ENCODE measurements at places on chromosomes 11 and 22.

- DNase-seq: no peak
These were observed 141.2 kb downstream of the CSNK2A3 start for GRCh38 chr11:11211888-11212287.

DNA sequence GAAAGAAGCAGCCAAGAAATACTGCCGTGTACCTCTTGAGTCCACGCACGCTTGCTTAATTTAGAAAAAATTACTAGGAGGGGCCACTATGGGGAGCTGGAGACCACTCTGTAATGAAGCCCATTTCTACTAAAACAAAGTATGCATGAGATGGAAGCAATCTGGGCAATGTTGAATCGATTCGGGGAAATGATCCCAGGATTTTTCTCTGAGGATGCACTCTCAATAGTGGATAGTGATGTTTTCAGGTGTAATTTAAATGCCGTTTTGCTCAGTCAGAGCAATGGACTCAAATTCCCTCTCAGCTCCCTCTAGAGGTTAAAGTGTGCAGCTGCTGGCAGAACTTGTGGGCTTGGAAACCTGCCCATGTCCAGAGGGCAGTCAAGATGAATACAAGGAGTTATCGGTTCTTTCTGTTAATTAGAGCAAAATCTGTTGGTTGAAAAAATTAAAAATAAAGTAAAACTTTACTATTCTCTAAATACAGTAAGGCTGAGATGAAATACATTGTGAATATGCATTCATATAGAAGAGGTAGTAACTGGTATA is 64.1 kb downstream of the ME3 start:
- DNase-seq: peak; percentile 64

DNA sequence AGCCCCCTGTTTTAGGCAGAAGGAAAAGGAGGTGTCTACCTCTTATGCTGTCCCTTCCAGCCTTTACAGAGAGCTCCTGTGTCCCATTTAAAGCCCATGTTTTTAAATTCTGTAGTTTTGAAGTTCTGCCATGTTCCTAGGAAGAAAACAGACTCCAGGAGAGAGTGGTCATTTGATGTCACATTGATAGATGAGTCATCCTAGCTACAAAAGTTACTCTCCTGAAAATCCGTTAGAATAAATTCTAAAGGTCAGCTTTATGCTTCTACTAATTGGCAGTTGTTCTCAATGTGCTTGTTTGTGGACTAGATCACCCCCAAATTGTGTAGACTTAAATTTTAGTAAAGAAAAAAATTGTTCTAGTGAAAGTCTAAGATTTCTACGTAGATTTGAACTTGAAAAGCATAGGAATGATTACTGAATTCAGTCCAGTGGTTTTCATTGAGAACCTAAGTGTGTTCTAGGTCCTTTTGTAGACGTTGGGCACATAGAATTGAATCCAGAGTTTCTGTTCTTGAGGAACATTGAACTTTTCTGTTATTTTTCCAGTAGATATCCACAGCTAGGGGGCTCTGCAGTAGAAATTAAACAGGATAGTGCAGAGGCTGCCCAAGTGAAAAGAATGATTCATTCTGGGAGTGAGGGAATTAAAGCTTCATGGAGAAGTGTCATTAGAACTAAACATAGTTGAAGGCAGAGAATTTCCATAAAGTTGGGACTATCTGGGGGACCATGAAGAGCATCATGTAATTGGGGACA is 140.6 kb upstream of the RASSF10 start:
- DNase-seq: no peak

- no peak for DNase-seq
These were observed 20.6 kb downstream of the FLRT1 start for GRCh38 chr11:64056213-64056785.

DNA sequence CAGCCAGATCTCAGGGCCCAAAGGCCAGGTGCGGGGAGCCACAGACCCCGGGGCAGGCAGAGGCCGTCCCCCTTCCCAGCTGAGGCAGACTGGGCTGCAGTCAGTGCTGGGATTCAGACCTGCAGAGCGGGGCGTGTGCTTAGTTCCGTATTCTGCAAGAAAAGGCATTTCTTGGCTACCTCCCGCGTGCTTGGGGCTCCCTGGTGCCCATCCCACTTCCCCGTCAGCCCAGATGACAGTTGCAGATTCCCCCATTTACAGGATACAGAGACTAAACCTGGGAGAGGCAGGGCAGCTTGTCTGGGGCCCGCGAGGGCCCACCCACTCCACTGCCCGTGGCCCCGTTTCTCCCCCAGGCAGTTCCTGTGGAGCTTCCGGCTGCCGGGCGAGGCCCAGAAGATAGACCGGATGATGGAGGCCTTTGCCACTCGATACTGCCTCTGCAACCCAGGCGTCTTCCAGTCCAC is 18.3 kb downstream of the CYTH4 start:
- DNase-seq: no peak

GRCh38 chr11:102680945-102681344 is 24.6 kb downstream of the MMP27 start:
- no peak for DNase-seq

DNA sequence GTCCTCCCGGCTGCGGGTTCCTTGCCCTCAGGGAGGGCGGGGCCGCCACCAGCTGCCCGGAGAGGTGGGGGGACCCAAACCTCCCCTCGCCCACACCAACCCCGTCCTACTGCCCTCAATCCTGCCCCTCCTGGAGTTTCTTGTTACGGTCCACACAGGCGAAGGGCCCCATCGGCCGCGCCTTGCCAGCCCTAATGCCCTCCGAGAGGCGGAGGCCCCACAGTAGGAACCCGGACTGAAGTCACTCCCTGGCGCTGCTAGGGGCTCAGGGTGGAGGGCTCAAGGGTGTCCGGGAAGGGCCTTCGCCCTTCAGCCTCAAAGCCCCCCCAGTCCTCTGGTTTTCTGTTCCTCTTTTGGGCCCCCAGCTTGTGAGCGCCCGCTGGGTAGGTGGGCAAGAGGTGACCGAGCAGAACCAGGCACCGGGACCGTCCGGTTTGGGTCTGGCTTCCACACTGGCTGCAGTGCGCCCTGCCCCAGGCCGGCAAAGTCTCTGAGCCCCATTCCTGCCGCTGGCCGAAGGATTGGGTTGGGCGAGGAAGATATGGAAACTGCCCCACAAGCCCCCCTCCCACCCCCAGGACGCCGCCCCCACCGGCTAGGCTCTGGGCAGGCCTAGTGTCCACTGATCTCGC is 24.5 kb downstream of the DUSP8 start:
- DNase-seq: no peak

- no peak for DNase-seq
These were observed 123.8 kb upstream of the NTM start for GRCh38 chr11:131246663-131247062.

DNA sequence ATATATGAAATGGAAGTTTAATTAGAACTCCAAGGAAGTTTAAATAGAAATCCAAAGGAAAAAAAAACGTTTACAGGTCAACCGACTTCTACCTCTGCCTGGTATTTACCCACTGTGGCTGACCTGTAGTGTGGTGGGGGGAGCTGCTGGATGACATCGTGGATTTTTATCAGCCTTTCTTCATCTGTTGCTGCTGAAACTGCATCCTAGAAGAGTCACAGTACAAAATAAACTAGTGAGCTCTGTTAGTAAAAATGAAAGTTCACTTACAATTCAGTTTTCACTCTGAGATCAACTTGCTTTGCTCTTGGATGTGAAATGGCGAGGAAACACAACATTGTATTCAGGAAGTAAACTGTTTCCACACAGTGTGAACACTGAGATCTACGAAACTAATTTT is 43.2 kb upstream of the TP53AIP1 start:
- DNase-seq: no peak

DNA sequence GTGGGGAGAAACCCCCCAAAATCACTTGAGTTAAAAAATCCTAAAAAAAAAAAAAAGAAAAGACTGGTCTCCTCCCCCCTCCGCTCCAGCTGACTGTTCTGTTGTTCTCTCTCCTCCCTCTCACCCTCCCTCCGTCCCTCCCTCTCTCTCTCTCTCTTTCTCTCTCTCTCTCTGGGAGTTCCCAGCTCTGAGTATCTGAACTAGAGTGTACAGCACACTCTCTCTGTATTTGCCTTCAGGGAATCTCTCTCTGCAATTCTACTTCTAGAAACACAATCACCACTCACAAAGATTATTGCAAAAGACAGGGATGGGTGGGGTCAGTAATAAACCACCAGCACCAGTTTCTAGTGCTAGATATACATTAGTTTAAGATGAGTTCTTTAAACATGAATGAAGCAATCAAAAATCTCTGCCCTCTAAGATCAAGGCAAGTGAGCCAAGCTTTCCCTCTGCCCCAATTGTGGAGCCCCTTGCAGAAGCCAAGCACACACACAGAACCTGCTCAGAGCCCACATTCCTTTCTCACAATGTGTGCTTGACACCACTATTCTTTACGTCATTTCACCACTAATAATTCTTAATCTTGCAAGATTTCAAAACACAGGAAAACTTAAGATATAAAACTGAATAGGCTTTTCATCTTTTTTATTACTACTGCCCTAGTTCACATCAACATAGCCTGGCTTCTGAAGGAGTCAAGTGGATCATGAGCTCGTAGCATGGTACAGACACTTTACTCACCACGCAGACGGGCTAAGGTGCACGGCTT is 133.5 kb downstream of the RBFOX2 start:
- no peak for DNase-seq

DNA sequence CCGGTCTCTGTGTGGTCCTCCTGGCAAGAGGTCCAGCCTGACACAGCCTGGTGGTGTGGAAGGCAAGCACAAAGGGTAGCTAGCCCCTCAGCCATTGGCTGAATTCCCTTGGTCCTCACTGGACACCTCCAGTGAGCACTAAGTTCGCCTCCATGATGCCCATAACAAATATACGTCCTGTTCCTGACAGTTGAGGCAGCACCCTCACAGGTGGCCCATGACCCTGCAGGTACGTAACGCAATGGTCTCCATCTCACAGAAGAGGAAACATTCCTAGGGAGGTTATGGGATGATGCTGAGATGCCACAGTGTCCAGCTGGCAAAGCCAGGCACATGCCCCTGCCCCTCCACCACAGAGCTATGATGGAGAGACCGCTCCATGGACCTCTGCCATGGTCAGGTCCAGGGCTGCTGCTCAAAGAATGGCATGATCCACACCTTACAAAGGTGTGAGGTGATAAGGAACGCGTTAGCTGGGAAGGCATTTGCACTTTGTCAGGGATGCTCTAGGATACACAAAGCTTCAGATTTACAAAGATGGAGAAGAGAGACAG is 1.4 kb upstream of the GNAZ start:
- no peak for DNase-seq

DNA sequence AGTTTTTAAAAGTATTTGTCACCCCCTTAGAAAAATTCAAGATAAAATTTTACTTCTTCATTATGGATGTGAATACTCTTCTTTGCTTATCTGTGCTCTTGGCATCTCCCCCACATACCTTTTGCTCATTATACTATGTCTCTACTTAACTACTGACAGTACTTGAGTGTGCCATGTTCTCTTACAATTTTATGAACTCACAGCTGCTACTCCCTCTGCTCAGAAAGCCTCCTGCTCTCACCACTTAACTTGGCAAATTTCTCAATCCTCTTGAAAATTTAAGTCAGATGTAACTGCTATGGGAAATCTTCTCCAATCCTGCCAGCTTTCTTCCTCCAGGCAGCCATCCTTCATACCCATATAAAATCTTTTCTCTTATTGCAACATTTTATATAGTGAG is 163.4 kb downstream of the CNTN5 start:
- DNase-seq: no peak

DNA sequence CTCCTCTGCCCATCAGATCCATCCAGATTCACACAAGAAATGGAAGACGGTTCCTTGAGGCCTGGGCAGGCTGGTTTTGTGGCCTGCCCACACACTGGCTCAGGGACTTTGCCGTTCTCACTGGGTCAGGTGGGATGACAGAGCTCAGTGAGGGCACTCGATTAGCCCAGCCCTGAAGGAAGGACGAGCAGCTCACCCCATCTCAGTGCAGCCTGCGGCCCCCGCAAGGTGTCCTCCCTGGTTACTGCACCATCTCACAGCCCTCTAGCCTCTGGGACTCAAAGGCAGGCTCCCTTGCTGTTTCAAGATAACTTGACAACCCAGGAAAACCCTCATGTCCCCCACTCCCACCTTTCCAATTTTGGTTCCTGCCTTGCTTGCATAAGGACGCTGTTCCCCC is 4.2 kb downstream of the SLC16A8 start:
- DNase-seq: no peak

DNA sequence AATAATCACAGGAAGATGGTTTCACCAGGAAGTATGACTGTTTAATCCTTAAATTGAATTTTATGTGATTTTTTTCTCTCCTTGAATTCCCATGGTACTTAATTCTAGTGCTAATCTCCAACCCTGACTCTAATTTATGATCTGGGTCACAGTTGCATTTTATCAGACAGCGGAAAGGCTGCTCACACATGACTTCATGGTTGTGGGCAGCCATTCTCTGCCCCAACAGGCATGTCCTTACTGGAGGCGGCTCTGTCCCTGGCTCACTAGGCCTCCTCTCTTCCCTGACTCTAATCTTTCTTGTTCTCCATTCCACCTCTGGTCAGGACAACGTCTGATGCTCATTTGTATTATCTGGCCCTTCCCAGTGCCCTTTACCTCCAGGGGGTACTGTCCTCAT is 184.4 kb downstream of the CHST1 start:
- no peak for DNase-seq

- DNase-seq: no peak
These were observed 33.7 kb downstream of the POLD3 start for GRCh38 chr11:74626130-74626529.

DNA sequence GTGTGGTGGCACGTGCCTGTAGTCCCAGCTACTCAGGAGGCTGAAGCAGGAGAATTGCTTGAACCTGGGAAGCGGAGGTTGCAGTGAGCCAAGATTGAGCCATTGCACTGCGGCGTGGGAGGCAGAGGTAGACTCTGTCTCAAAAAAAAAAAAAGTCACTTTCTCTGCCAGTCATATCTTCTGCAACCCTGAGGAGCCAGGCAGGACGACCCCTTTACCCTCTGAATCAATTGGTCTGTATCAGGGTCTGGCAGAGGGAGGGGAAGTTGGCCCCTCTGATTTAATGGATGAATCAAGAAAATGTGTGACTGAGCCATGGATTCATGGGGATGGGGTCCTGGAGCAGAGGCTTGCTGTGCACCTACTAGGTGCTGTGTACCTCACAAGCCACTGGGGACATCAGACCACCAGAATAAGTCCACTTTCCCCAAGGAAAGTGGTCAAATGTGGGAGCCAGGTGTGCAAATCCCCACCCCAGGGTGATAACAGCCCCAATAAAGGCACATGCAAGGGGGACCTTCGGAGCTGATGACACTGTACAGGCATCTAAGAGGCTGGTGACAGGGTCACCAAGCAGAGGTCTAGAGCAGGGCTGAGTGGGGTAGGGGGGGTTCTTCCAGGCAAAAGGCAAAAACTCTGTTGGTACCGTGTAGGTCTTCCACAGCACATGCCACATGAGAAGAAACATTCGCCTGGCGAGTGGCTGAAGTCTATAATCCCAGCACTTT is 29.0 kb downstream of the TXN2 start:
- no peak for DNase-seq

DNA sequence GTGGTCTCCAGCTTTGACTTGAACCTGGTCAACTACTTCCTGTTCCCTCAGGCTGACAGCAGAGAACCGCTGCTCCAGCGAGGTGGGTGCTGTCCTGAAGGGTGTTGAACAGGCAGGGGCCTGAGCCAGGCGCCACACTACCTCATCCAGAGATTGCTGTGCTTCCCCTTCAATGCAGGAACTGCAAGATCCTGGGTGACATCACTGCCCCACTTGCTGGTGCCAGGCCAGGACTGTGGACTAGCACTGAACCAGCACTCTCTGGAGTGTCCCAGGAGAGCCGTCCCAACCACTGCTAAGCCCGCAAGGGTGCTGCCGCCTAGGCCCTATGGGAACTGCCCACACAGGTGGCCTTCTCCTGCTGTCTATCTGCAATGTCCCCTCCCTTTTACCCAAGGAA is 51.7 kb downstream of the GAB4 start:
- DNase-seq: no peak

GRCh38 chr11:65849366-65849765 is 8.6 kb downstream of the CFL1 start:
- DNase-seq: no peak

All from SJSA1 (cell line).